ENCODE measurements at places on chromosomes 5 and 9. TPM values are rescaled to one million over a fixed set of nuclear protein-coding genes. Genes with fewer than 3 reads are reported as not detected.

DNA sequence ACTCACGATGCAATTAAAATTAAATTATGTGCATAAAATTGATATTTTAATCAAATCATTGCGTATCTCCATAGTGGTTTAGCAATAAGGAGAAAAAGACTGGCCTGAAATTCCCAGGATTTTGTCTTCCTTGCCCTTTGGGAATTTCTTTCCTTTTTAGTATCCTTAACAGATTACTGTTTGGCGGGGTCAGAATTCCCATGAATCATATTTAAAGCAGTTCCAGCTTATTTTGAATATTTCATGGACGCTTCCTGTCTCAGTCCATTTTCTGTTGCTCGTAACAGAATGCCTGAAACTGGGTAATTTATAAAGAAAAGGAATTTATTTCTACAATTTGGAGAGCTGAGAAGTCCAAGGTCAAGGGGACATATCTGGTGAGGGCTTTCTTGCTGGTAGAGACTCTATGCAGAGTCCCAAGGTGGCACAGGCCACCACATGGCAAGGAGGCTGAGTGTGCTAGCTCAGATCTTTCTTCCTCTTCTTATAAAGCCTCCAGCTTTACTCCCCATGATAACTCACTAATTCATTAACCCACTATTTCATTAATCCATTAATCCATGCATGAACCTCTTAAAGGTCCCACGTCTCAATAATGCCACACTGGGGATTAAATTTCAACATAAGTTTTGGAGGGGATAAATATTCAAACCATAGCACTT lies 37.8 kb downstream of the CDH6 start:
- no peaks in the 10 kb centered on the region for H3K36me3 ChIP-seq
- DNase-seq, result no peak
- H3K4me1 ChIP-seq, result no peaks in the 10 kb centered on the region
- no peak overlapping the region for H3K27ac ChIP-seq
- H3K27me3 ChIP-seq, result no peaks in the 10 kb centered on the region

GRCh38 chr9:134378901-134379338 lies 52.7 kb downstream of the RXRA start:
- H3K36me3 ChIP-seq, result no peaks in the 10 kb centered on the region
- H3K27ac ChIP-seq, result peak overlapping the region; percentile 56
- no peak overlapping the region for H3K4me3 ChIP-seq
- H3K27me3 ChIP-seq, result no peaks in the 10 kb centered on the region
- no peak for DNase-seq

DNA sequence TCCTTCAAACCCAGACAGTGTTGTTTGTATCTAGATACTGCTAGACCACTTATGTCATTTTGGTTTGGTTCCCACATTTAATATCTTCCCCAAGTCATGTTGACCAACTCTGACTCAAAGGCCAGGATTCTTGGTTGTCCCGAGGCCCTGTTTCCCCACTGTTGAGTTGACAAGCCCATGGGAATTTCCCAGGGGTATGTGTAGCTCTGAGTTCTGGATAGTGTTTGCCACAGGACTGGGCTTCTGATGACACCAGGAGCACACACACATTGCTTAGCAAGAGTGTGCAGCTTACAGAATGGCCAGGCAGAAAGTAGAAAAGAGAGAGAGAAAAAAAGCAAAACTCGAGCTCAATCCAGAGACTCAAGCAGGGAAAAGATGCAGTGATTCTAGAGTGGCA lies 214.4 kb downstream of the NXNL2 start:
- no peaks in the 10 kb centered on the region for H3K36me3 ChIP-seq
- no peaks in the 10 kb centered on the region for H3K27me3 ChIP-seq
- H3K4me1 ChIP-seq, result peaks cover 8% of the 10 kb centered on the region
- H3K4me3 ChIP-seq, result no peak overlapping the region

The IL3 gene
- not detected for polyA plus RNA-seq

DNA sequence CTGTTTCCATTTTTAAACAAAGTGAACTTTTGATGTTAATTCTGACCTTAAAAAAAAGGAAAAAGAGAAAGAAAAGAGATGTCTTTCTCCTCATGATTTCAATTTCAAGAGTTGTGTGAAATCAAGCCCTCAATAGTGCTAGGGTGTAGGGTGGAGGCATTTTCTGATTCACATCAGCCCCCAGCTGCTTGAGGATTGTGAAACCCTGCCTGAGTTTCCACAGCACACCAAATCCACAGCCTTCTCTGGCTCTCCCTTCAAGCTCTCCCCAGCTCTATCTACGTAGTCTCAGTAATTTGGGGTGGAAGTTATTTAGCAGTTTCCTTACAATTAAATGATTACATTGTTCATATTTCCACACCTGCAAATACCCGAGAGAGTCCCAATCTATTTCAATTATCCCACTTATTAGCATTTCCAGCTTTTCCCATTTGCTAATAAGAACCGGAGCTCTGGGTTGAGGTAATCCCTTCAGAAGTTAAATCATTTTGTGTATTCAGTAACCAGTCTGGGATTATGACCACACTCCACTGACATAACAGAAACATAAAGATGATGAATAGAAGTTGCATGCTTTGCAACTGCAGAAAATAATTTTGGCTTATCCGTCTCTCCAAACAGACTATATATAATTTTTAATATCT lies 54.9 kb downstream of the MTX3 start:
- no peak for DNase-seq
- H3K36me3 ChIP-seq, result no peaks in the 10 kb centered on the region
- no peak overlapping the region for H3K4me3 ChIP-seq
- H3K27ac ChIP-seq, result no peak overlapping the region
- H3K4me1 ChIP-seq, result peaks cover 28% of the 10 kb centered on the region

GRCh38 chr5:99179206-99179605 lies 250.4 kb upstream of the CHD1 start:
- DNase-seq, result no peak
- no peak overlapping the region for H3K27ac ChIP-seq
- H3K4me1 ChIP-seq, result no peaks in the 10 kb centered on the region

DNA sequence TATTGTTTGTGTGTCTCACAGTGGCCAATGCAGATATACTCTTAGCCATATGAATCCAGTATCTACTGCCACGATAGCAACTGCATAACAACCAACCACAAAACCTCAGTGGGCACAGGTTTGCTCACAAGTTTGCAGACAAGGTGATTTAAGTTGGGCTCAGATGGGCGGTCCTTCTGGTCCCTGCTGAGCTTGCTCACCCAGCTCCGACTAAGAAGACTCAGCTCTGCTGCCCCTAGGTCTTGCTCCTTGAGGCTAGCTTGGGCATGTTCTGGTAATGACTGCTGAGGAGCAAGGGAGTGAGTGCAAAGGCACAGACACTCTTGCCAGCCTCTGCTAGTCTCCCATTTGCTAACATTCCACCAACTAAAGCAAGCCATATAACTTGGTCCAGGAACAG lies 52.6 kb downstream of the MTX3 start:
- no peaks in the 10 kb centered on the region for H3K27me3 ChIP-seq
- peak overlapping the region; percentile 67 for H3K27ac ChIP-seq
- H3K4me3 ChIP-seq, result no peak overlapping the region

The PCDHA12 gene
- 0.07 TPM for polyA plus RNA-seq

DNA sequence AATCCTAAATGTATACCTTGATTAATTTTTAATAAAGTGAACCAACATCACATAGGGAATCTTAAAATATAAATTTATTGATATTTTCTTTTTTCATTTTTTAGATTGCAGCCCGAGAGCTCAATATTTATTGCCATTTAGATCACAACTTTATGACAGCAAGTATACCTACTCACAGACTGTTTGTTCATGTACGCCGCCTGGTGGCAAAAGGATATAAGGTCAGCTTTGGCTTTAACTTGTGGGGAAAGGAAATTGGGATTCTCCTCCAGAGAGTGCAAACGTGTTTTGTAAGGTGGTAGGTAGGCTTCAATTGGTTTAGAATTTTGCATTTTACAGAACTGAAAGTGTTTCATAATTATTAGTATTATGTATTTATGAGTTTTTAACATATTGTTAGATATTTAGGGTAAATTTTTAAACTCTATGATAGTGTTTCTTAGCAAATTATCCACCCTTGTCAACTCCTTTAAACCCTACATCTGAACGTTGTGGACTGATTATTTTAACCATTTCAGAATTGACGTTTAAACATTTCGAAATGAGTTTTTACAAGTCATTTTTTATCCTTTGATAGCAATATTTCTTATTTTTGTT lies 17.5 kb upstream of the DHFR start:
- no peak overlapping the region for H3K4me3 ChIP-seq
- H3K36me3 ChIP-seq, result peaks cover 16% of the 10 kb centered on the region
- peaks cover 12% of the 10 kb centered on the region for H3K4me1 ChIP-seq
- no peaks in the 10 kb centered on the region for H3K27me3 ChIP-seq

The BAAT gene
- 0.08 TPM for polyA plus RNA-seq

The ARID3C gene
- 0.05 TPM for polyA plus RNA-seq

GRCh38 chr5:55039843-55040242 lies 15.8 kb downstream of the GZMK start:
- no peaks in the 10 kb centered on the region for H3K36me3 ChIP-seq
- peaks cover 7% of the 10 kb centered on the region for H3K27me3 ChIP-seq
- H3K4me1 ChIP-seq, result no peaks in the 10 kb centered on the region
- H3K27ac ChIP-seq, result no peak overlapping the region

GRCh38 chr5:123802298-123802951 lies 290.4 kb downstream of the CSNK1G3 start:
- no peak overlapping the region for H3K27ac ChIP-seq
- no peak overlapping the region for H3K4me3 ChIP-seq
- no peaks in the 10 kb centered on the region for H3K4me1 ChIP-seq
- no peaks in the 10 kb centered on the region for H3K27me3 ChIP-seq

DNA sequence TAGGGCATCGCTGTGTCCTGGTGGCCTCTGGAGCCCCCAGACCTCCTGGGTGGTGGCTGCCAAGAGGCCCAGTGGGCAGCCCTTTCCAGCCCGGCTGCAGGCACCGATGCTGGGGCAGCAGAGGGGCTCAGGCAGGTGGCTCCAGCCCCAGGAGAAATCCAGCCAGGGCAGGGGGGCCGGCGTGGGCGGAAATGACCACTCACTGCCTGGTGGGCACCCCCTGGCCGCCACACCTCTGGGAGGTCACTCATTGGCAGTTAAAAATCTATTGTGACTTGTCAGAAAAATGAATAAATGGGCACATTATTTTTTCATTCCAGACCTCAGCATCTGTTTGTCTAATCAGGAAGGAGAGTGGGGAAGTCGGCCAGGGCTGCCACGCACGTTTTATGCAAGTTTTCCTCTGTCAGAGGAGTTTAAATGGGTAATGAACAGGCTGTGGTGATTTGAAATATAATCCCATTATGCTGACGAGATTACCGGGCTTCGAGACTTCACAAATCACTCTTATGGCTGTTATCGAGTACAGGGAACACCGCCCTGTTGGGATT lies 171.9 kb downstream of the GAPVD1 start:
- no peak overlapping the region for H3K27ac ChIP-seq
- peaks cover 6% of the 10 kb centered on the region for H3K36me3 ChIP-seq
- no peaks in the 10 kb centered on the region for H3K4me1 ChIP-seq
- no peaks in the 10 kb centered on the region for H3K27me3 ChIP-seq

The PCDHGB2 gene
- 0.12 TPM for polyA plus RNA-seq

- no peak overlapping the region for H3K4me3 ChIP-seq
- no peak for DNase-seq
- H3K4me1 ChIP-seq, result no peaks in the 10 kb centered on the region
- no peak overlapping the region for H3K27ac ChIP-seq
Measured at GRCh38 chr5:179226696-179227095, 118.6 kb downstream of the ADAMTS2 start.

- no peaks in the 10 kb centered on the region for H3K27me3 ChIP-seq
- H3K4me3 ChIP-seq, result no peak overlapping the region
- DNase-seq, result no peak
- no peaks in the 10 kb centered on the region for H3K36me3 ChIP-seq
Measured at GRCh38 chr5:165928971-165929370, 2362.5 kb upstream of the WWC1 start.

GRCh38 chr9:123686829-123687192 lies 243.1 kb downstream of the DENND1A start:
- H3K36me3 ChIP-seq, result no peaks in the 10 kb centered on the region
- H3K4me3 ChIP-seq, result no peak overlapping the region
- no peak for DNase-seq
- no peak overlapping the region for H3K27ac ChIP-seq
- H3K4me1 ChIP-seq, result no peaks in the 10 kb centered on the region

The SOHLH1 gene
- polyA plus RNA-seq, result not detected

- H3K27ac ChIP-seq, result peak overlapping the region; percentile 50
- peak overlapping the region; percentile 58 for H3K4me3 ChIP-seq
- H3K36me3 ChIP-seq, result no peaks in the 10 kb centered on the region
Measured at GRCh38 chr5:140113180-140113698, 670 bp upstream of the PURA start.

DNA sequence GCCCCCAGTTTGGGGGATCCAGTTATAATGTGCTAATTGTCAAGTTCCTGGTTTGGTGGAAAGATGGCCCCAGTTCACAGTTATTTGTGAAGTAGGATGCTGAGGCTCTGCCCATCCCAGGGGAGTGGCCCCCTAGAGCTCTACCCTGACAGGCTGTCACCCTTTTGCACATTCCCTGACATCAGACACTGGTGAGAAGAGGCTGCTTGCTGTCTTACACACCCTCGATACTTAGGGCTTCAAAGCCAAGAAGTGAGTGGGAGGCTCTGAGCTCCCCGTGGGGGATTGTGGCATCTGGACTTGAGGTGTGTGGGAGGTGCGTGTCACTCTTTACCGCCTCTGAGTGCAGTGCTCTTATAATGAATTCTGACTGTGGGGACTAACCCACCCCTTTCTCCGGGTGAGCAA lies 168.5 kb downstream of the DOCK2 start:
- H3K27me3 ChIP-seq, result no peaks in the 10 kb centered on the region
- DNase-seq, result no peak
- H3K4me1 ChIP-seq, result no peaks in the 10 kb centered on the region
- H3K36me3 ChIP-seq, result no peaks in the 10 kb centered on the region

DNA sequence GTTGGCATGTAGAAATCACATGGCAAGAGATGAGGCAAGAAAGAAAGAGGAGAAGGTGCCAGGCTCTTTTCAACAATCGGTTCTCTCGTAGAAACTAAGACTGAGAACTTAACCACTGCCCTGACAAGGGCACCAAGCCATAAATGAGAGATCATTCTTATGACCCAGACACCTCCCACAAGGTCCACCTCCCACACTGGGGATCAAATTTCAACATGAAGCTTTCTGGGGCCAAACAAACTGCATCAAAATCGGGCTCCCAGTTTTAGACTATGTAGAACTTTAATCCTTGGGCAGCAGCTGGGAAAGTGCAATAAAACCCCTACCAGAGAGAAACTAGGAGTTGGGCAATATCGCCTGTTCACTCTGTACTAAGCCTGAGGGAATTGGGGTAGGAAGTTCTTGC lies 150.2 kb upstream of the CCDC152 start:
- DNase-seq, result no peak
- no peak overlapping the region for H3K27ac ChIP-seq
- no peaks in the 10 kb centered on the region for H3K4me1 ChIP-seq
- H3K36me3 ChIP-seq, result no peaks in the 10 kb centered on the region

The CARD9 gene
- polyA plus RNA-seq, result 0.21 TPM

DNA sequence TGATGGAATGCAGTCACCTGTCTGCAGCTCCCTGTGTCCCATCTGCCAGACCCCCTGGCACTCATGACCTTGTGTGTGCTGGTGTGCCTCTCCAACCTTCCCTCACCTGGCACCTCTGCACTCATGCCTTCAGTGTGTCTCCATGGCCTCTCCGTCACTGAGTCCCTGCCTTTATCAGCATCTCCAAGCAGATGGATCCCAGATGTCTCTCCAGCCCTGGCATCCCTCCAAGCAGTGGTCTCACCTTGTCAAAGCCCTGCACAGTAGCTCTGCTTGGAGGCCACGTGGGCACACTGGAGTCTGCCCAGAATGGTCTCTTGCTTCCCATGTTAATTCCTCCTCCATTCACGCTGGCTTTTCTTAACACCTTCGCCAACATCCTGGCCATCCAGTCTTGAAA lies 84.8 kb downstream of the DAP start:
- no peaks in the 10 kb centered on the region for H3K27me3 ChIP-seq
- no peak overlapping the region for H3K27ac ChIP-seq
- no peak for DNase-seq
- no peaks in the 10 kb centered on the region for H3K4me1 ChIP-seq
- no peak overlapping the region for H3K4me3 ChIP-seq

GRCh38 chr9:14780251-14780650 lies 57.7 kb upstream of the CER1 start:
- H3K27ac ChIP-seq, result no peak overlapping the region
- H3K36me3 ChIP-seq, result no peaks in the 10 kb centered on the region
- H3K4me1 ChIP-seq, result no peaks in the 10 kb centered on the region
- peaks cover 5% of the 10 kb centered on the region for H3K27me3 ChIP-seq
- DNase-seq, result no peak
